ENCODE measurements at places on chromosomes 5 and 9.

- no peak for DNase-seq
Measured at GRCh38 chr5:1207555-1207954, 6.2 kb downstream of the SLC6A19 start.

GRCh38 chr5:150505816-150506215, 2.1 kb upstream of the NDST1 start:
- no peak for DNase-seq

DNA sequence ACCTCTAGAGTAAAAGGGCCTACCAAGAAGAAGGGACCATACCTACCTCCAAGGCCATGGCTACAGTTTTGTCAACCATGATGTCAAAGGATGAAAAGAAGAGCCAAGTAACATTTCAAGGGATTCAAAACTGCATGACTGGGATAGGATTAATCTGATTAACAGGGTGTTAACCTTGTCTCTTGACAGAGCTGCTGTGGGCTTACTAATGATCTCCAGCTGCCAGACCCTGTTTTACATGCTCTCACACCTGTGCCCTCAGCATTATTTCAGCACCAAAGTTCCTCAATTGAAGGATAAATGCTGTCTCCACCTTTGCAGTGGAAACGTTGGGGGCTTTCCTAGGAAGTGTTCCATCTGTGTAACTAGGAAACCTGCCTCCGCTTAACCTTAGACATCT, 78.3 kb downstream of the DMAC1 start:
- no peak for DNase-seq

DNA sequence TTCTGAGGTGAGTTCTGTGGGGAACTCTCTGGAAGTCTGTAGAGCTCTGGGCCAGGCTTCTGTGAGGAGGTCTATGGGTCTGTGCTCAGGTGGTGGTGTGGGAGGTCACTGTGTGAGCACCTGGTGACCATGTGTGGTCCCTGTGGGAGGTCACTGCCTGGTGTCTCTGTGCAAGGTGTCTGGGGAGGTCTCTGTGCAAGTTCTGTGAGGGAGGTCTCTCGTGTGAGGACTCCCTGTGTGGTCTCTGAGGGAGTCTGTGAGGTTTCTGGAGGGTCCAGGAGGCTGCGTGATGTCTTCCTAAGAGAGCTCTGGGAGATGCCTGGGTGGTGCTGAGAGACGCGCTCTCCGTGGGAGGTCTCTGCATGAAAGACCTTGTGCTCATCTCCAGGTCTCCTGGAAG, 6.0 kb upstream of the SPATA31E1 start:
- DNase-seq, result no peak

- no peak for DNase-seq
Measured at GRCh38 chr9:127253446-127253845, 11.1 kb upstream of the GARNL3 start.

DNA sequence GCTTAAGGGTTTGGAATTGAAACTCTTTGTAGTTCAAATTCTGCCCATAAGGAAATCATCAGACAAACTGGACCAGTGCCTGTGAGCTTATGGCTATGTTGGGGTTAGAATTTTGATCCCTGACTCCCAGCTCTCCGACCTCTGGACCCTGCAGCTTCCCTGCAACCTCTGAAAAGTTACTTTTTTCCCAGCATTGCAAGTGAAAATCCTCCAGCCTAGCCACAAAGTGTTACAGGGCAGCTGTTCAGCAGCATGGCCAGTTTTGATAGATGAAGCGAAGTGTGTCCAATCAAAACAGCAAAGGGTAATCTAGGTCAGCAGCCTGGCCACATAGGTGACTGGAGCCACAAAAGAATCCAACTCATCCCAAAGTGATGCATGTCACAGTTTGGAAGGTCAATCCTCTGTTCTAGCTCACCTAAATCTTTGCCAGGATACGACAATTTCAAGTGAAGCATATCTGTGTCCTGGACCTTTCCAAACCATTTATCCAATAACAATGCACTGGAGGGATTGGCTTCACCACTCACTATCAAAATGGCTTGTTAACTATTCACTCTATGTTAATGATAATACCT, 4.7 kb upstream of the CPEB4 start:
- DNase-seq, result no peak

DNA sequence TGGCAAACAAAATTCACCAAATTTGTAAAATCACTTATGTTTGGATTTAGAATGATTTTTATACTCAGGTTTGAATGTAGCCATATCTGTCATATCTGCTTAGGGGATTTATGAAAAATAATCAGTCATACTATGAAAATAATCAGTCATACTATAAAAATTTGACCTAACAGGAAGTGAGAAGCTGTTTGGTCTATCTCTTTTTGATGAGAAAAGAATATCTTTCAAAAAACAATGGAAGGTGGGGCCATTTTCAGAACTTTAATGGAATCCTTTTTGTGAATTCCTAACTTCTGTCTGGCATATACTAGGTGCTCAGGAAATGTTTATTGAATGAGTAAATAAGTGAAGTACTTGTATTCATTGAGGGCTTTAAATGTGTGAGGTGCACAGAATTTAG, 70.1 kb downstream of the CWC27 start:
- DNase-seq, result no peak

DNA sequence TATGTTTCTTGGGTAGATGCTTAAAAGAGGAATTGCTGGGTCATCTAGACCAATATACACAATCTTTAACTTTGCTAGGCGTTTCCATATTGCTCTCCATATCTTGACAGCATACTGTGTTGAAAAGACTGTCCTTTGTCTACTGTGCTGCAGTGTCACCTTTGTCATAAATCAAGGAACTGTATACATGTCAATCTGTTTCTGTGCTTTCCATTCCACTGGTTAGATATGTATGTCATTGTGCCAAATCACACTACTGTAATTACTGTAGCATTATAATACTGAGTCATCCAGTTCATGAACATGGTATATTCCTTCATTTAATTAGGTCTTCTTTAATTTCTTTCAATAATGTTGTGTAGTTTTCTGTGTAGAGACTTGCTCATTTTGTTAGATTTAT, 149.7 kb upstream of the RASGRF2 start:
- DNase-seq, result no peak
